ENCODE measurements at places on chromosomes 11 and 22. TPM values are rescaled to one million over a fixed set of nuclear protein-coding genes. Genes with fewer than 3 reads are reported as not detected.

Gene OVCH2
- total RNA-seq: not detected

Gene OR8D4
- not detected for total RNA-seq

Gene ATM
- total RNA-seq: 214 TPM

Gene GLYAT
- not detected for total RNA-seq

Gene CASP5
- total RNA-seq: not detected

GRCh38 chr11:78354408-78355308 lies 63.0 kb downstream of the GAB2 start:
- DNase-seq: no peak

GRCh38 chr11:117144477-117145392 lies 648 bp downstream of the PAFAH1B2 start:
- peak; percentile 41 for DNase-seq

- no peak for DNase-seq
These were observed 36.1 kb upstream of the SYT13 start for GRCh38 chr11:45322111-45322705.

DNA sequence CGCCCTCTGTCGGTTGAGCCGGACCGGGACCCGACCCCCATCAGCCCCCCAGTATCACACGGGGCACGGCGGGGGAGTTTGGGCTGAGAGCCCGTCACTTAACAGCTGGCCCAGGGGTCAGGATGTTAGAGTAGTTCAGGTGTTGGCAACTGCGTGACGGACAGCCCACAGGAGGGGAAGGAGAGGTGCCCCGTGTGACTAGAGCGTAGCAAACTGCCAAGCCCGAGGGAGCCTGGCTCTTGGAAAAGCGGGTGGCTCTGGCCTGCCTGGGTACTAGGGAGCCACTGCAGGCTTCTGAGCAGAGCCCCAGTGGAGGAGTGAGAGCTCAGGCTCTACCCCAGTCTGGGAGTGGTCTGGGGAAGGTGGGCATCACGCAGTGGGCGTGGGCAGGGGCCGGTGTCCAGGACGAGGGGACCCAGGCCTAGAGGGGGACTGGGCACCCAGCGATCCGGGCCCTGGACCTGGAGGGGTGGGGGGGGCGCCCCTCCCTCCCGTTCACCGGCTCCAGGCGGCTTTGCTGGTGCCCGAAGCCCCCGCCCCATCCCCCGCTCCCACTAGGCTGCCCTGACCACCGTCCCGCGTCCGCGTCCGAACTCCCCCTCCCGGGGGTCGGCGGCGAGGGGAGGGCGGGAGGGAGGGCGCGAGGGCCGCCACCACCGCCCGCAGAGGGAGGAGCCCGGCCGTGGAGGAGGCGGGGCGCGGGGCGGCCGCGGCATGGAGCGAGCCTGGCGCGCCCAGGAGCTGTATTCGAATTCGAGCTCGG lies 24.4 kb downstream of the SHANK3 start:
- DNase-seq: no peak

DNA sequence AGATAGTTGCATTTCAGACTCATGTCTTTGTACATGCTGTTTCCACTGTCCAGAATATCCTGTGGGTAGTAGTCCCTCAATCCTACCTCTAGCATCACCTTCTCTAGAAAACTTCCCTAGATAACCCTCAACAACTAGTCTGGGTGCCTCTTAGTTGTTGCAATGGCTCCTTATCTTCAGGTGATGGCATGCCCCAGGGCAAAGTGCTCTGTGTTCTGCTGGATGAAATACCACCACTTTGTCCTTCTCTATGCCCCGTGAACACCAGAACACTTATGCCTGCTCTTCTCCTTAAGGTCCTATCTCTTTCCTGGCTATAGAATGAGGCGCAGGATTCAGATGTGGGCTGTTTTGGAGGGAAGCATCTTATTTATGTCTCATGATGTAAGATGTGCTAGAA lies 158.3 kb upstream of the CTSC start:
- no peak for DNase-seq

DNA sequence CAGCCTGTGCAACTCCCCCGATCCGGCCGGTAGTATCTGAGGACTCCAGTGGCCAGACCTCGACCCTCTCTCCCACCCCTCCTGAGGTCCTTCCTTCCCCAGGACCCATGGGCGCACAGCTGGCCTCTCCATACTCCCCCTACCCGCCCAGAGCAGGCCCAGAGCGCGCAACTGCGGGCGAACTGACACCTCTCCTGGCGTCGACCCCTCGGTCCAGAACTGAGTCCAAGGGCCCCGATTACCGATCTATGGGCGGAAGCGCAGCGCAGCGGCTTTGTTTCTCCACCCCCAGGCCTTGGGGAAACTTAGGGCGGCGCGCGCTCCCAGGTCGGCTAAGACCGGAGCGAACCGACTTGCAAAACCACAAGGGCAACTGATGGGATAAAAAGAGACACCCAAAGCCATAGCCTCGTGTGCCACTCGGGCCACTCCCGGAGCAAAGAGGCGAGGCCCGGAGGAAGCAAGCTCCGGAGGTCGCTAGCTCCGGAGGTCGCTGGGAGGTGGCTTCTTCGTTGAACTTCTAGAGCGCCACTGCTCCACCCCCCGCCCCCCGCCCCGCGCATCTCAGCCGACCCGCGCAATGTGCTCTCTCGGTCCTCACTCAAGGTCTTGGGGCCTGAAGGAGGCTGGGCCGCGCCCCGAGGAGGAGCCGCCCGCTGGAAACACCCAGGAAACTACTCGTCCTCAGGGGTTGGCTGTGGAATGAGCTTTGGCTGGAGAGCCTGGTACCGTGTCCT lies 9.8 kb upstream of the ALX4 start:
- no peak for DNase-seq

DNA sequence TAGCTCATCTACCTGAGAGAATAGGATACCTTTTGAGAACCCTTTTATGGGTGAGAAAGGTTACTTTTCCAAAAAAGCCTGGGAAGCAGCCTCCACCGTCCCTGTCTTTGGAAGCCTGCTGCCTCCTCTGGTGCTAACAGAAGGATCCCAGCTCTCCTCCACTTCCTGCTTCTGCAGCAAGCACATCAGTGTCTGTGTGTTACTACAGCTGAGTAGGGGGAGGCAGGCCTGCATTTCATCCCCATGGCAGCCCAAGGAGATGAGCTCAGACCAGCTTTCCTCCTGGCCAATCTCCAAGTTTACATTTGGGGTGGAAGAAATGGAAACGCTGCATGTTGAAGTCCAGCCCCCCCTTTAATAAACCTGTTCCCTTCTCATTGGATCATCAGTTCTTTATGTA lies 7.4 kb upstream of the CCDC34 start:
- no peak for DNase-seq

DNA sequence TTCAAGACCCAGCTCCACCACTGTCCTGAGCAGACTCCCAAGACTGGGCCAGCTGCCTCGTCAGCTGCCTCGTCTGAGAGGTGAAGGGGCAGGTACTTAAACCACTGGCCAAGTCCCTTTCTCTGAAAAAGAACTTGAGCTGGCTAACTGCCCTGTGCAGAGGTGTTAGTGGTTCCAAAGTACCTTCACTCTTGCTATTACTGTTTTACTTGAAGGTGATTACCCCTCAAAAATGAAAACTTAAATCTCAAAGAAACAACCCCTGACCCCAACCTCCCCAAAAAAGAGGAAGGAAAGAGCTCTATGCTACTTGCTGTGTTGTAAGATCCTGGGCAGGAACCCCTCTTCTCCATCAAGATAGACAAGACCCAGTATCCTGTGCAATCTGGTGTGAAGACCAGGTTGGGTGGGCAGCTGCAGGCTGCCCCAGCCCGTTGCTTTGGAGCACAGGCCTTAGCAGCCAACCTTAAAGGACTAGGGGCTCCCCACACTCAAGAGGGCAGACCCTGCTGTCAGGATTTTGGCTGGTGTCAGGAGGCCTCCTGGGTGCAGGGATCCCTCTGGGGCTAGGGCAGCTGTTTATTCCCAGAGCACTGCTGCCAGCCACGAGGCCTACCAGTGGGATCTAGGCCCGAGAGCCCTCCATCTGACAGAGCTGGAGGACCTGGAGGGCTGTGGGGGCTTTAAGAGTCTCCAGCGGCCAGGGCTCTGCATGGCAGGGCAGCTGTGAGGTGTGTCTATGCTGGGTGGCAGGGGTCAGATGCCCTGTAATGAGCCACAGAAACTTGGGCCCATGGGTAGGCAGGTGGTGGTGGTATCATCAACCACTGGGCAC lies 13.0 kb downstream of the GUCD1 start:
- DNase-seq: no peak

GRCh38 chr11:110704210-110704864 lies 7.9 kb downstream of the ARHGAP20 start:
- DNase-seq: no peak

GRCh38 chr11:80815752-80816453 lies 1375.1 kb upstream of the TENM4 start:
- DNase-seq: no peak

- DNase-seq: no peak
These were observed 894.2 kb downstream of the NTM start for GRCh38 chr11:132264616-132265015.

GRCh38 chr11:101741061-101741460 lies 157.3 kb upstream of the TRPC6 start:
- DNase-seq: no peak

GRCh38 chr11:130464291-130464812 lies 15.9 kb downstream of the ADAMTS15 start:
- no peak for DNase-seq

GRCh38 chr11:47186700-47187695 lies 764 bp upstream of the PACSIN3 start:
- peak; percentile 58 for DNase-seq

- DNase-seq: no peak
These were observed 132.4 kb upstream of the ANO3 start for GRCh38 chr11:26199331-26200095.

- no peak for DNase-seq
These were observed 4.7 kb downstream of the RIBC2 start for GRCh38 chr22:45418056-45418769.

- peak; percentile 27 for DNase-seq
These were observed 39.4 kb downstream of the CARD18 start for GRCh38 chr11:105100206-105100605.

GRCh38 chr22:37887584-37888378 lies 18.3 kb upstream of the MICALL1 start:
- no peak for DNase-seq

DNA sequence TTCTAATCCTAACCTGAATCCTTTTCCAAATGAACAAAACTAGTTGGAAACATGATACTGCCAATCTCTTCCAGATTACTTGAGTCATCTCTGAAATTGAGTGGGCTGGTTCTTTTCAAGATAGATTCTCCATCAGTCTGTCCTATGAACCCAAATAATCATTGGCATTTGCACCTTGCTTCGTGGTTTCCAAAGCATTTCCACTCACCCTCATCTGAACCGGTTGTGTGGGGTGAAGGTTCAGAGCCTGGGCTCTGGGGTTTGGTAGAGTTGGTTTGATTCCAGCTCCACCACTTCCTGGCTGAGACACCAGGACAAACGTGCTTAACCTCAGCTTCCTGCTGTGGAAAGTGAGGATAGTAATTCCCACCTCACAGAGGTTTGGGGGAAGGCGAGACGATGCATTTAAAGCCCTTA lies 206.4 kb upstream of the E2F8 start:
- DNase-seq: no peak

GRCh38 chr11:10807493-10808234 lies 1.1 kb downstream of the EIF4G2 start:
- peak; percentile 54 for DNase-seq

DNA sequence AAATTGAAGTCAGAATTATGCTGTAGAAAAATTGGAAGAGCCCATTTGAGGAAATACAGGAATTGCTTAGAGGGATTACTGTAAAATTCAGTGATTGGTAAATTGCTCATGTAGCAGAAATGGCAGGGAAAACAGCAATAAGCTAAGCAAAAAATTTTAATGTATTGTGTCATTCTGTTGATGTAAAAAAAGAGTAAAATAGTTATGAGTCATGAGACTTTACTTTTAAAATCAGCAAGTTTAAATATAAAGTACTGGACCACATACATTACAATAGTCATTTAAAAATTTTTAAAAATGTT lies 10.4 kb downstream of the PDHX start:
- no peak for DNase-seq

DNA sequence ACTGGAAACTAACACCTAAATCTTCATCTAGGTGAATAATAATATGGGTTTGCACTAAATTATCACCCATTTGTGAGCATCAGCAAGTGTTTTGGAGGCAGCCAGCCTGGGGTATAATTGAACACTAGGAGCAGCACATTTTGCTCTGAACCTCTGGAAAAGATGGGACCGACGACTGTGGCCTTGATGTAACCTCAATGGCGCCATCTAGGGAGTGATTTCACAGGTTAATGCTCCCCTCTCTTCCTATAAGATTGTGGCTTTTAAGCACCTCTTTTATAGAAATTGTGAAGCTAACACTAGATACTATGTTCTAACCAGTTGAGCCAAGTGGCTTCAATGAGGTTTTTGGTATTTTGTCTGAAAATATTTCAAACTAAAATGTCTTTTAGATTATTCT lies 203.7 kb downstream of the NELL1 start:
- no peak for DNase-seq

DNA sequence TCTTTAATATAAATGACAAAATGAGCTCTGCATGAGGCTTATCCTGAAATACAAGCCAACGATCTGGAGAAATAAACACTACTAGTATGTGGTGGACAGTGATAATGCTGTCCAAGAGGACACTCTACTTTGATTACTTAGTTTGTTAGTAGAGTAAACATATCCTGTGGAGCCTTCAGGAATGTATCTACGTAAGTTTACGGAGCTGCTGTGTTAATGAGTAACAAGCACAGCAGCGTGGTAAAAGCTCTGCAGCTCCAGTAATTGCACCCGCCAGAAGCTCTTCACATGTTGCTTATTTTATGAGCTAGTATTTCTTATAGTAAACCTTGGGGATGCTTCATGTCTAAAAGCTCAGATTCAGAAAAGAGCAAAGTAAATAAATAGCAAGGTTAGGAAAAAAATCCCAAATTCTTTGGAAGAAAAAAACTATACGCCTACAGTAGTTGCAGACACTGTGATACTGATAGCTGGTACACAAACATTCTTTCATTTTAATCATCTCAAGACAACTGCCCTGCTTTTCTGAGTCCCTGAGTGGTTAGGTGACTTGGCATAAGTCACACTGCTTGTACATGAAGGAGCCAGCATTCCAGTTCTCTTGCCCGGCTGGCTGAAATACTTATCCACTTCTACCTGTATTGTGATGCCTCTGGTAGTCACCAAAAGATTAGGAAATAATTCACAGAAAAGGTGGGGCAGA lies 32.7 kb upstream of the CCDC34 start:
- DNase-seq: no peak
